Osteocyte (in vitro differentiated cells): ENCODE measurements at places on chromosomes 4 and X.
A peak's percentile ranks its signal among the peaks of the same experiment; 100 is the strongest.

DNA sequence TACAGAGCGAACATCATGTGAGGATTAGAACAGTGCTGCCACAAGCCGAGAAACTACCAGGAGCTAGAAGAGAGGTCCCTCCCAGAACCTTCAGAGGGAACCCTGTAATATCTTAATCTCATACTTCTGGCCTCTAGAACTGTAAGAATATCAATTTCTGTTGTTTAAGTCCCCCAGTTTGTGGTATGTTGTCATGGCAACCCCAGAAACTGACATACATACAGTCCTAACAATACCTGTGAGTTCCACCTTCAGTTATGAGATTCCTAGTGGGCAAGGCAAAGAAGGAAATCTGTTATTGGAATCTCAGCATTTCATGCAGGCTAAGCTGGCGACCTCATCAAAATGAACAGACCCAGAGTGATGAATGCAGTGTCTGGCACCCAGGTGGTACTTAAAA, 42.5 kb downstream of the ZBTB49 start:
- no peak for DNase-seq

DNA sequence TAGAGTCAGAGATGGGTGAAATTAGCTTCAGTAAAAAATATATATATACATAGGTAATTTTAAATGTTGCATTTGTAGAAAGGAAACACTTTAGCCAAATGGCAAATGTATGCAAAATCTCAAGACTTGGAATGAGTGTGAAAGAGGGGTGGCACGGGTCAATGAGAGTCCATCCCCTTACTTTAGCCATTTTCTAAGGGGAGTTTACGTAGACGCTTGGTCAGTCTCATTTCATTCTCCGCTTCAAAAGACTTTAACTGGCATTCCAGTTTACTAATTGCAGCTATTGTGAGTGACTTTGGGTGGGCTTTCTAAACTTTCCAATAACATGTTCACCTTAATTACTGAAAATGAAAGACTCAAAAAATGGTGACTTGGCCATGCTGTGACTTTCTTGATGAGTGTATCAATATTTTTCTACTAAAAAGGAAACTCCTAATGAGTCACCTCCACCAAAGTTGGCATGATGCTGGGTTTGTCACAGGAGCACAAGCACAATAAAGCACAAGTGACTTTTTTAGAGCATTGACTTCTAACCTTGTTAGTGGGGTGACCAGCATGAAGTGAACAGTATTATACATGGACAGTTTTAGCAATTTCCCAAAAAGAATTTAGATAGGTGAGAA, 356.0 kb upstream of the RASGEF1B start:
- no peak for DNase-seq

DNA sequence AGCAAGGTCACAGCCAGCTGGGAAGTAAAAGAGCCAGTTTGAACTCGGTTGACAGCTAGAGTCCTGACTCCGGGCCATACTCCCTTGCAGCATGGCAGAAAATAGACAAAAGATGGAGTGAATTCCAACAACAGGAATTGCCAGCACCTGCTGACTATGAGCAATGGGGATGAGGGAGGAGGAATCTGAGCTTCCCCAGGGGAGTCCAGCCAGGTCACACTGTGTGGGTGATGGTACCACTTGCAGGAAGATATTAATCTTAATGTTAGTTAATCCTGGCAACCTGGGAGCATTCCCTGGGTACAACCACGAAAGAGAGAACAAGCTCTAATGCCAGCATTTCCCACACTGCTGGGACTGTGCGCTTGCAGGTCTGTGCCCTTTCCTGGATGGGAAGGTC, 48.1 kb upstream of the S100G start:
- DNase-seq: no peak

- no peak for DNase-seq
Measured at GRCh38 chr4:74315376-74315775, 7.1 kb downstream of the EPGN start.

DNA sequence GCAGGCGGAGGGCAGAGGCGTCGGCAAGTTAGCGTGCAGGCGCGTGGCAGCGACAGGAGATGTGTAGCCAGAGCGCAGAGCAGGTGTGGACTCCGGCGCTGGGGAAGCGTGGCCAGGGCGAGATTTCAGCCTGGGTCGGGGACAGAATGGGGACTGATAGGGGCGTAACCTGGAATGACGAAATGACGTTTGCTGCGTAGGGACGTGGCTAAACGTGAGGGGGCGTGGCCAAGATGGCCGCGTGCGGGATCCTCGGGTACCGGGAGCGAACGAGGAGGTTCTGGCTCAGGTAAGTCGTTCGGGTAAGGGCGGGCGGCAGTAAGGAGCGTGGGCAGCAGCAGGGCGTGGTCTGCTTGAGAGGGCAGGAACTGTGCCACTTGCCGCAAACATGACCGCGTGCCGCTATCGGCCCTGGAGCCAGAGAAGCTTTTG, 10.9 kb upstream of the CLTRN start:
- no peak for DNase-seq

- DNase-seq: no peak
Measured at GRCh38 chrX:12987900-12988594, 13.1 kb downstream of the TMSB4X start.

- no peak for DNase-seq
Measured at GRCh38 chr4:3387154-3387942, 54.4 kb upstream of the HGFAC start.

- DNase-seq: no peak
Measured at GRCh38 chr4:24112466-24112865, 222.6 kb upstream of the PPARGC1A start.

DNA sequence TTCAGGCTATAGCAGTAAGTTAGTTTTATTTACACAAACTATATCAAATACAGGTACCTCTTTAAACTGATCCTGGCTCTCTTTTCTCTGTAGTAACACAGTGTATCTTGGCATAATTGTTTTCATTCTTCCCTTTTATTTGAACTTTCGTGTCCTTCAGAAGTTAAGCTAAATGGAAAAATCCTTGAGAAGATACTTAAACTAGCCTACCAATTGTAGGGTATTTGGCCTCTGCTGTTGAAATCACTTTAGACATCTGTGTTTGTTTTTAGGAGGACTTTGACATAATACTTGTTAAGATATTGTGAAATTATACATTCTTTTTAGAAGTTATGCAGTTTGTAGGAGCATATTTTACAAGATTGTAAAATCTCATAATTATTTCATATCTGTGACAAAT, 90.3 kb upstream of the GK2 start:
- DNase-seq: no peak

DNA sequence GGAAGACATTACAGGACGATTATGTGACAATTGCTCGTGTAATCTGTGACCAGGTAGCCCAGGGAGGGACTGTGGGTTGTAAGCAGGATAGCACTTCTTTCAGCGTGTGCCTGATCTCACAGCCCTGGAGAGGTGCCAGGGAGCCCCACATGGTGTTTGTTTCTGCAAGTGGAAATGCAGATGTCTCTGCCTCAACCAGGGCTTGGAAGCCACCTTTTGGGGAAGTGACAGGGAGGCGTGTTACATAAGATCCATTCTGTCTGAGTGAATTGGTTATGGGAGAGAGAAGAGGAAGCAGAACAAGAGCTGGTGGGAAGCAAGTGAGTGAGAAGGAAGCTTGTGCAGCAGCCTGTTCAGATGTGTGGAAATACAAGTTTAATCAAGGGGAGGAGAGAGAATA, 104.5 kb upstream of the GATB start:
- DNase-seq: no peak

- DNase-seq: no peak
Measured at GRCh38 chr4:81919810-81920209, 448.1 kb upstream of the RASGEF1B start.

- DNase-seq: peak; percentile 90
Measured at GRCh38 chr4:156970501-156971164, 966 bp downstream of the PDGFC start.

GRCh38 chr4:186728631-186729271, 5.1 kb upstream of the FAT1 start:
- no peak for DNase-seq

- no peak for DNase-seq
Measured at GRCh38 chr4:16034010-16034748, 49.6 kb downstream of the PROM1 start.

- DNase-seq: peak; percentile 66
Measured at GRCh38 chr4:3311489-3312171, 18.8 kb downstream of the RGS12 start.

DNA sequence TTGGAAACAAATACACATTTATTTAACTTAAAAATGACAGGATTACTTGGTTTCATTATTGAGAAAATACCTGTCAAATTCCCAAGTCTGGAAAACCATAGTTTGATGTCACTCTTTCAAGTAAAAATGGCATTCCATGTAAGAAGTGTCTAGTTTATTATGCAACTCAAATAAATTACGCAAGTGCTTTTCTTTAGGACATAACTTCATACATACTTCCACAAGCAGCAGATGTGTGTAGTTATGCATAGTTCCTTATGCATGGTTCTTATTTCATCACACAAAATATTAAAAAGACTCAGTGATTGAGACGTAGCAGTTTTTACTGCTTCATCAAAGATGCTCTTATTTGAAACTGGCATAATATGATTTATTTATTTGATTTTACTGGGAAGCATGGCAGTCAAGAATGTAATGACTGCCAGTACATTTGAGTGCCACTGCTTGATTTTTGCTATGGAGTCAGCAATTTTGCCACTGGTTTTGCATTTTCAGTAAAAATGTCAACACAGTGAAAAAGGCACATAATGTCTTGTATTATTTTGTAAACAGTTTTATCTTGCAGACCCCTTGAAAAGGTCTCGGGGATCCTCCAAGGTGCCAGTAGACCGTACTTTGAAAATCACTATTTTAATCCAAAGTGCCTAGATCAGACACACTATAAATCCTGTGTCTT, 62.1 kb downstream of the CLCN3 start:
- no peak for DNase-seq

DNA sequence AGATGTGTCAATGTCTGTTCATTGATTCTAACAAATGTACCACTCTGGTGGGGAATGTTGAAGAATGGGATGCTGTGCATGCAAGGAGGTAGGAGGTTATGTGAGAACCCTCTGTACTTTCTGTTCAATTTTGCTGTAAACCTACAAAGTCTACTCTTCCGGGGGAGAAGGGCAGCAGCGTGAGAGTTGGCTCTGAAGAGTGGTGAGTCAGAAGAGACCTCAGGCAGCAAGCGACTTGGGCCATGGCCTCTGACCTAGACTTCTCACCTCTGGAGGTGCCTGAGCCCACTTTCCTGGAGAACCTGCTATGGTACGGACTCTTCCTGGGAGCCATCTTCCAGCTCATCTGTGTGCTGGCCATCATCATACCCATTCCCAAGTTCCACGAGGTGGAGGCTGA, 26.7 kb downstream of the MANBA start:
- no peak for DNase-seq

DNA sequence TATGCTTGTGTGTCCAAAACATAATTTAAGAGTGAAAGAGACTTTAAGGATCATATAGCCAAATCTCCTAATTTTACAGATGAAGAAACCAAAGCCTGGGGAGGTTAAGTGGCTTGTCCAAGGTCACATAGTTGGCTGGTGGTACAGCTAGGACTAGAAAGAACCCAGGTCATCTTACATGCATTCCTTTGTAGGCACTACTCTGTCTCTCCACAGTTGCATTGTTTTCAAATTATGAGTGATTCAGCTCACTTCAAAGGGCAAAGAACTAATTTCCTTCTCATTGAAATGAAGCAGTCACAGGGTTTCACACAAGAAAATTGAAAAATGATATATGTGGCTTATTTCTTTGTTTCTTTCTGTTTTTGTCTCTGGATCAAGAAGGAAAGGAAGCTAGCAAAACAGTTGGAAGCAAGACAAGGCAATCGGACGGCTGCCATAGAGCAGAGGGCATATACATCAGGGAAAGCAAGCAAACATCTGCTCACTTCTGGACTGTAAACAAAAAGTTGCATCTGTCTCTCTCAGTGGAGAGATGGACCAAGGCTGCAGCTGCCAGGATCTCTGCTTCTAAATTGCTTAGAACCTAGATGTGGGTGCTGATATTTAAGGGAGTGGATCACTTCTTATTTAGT, 107.5 kb upstream of the AMOT start:
- no peak for DNase-seq

GRCh38 chrX:148811236-148811635, 310.8 kb downstream of the AFF2 start:
- DNase-seq: no peak

DNA sequence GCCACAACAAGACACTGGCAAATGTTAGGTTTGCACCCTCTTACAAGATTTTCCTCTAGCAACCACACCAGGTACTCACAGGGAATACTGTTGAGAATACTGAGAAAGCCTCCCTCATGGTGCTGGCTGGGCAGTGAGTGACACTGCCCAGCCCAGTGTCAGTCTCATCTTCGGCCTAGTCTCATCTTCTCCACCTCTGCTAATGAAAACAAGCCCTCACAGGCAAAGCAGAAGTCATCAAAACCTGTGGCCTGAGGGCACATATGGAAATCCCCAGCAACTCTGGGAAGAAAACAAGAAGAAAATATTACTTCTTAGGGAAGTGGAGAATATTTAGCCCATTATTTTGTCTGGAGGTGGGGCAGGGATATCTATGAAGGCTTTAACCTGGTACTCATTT, 7.9 kb upstream of the ADAM29 start:
- DNase-seq: no peak

DNA sequence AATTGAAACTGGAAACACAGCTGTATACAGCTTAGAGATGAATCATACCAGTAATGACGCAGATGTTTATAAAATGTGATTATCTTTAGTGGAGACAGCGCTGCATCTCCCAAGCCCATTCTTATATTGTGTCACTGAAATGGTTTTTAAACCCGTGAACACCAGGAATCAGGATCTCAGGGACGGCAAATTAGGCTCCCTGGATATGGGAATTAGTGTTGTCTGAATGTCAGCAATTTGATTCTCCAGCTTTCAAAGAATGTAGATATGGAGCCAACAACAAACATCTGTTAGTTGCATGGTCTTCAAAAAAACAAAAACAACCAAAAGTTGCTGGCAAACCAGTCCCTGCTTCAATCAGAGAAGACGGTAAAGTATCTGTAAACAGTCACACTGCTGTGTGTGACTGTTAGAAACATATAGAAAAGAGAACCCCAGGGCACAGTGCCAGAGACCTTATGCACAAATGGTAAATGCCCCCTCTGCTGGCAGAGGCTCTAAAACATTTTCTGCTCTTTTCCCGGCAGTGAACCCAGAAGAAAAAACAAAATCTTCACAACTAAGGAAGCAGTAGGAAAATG, 351.9 kb upstream of the FTHL17 start:
- no peak for DNase-seq

DNA sequence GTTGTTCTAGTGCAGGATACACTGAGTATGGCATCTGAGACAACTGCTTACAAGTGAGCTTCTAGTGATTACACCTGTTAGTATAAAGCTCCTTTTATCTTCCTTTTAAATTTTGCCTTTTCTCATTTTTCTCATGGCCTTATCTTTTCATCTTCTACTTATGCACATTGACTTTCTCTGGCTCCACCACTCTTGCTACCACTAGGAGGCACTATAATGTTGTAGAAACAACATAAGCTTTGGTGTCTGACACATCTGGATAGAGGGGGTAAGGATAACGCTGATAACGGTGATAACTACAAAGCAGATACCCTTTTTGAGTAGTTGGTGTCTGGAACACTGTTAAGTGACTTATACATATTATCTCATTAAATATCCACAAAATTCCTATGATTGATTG, 187.4 kb upstream of the TEX13C start:
- no peak for DNase-seq
